NCI-H1436 (cell line): ENCODE measurements at places on chromosomes 1 and 21.
A peak's percentile ranks its signal among the peaks of the same experiment; 100 is the strongest.

GRCh38 chr1:110872745-110873720, at the start of gene CD53:
CD53 (plus strand) TSS chr1:110873148; CDS start chr1:110891409, 18,261 bp downstream.
- no peak for DNase-seq

DNA sequence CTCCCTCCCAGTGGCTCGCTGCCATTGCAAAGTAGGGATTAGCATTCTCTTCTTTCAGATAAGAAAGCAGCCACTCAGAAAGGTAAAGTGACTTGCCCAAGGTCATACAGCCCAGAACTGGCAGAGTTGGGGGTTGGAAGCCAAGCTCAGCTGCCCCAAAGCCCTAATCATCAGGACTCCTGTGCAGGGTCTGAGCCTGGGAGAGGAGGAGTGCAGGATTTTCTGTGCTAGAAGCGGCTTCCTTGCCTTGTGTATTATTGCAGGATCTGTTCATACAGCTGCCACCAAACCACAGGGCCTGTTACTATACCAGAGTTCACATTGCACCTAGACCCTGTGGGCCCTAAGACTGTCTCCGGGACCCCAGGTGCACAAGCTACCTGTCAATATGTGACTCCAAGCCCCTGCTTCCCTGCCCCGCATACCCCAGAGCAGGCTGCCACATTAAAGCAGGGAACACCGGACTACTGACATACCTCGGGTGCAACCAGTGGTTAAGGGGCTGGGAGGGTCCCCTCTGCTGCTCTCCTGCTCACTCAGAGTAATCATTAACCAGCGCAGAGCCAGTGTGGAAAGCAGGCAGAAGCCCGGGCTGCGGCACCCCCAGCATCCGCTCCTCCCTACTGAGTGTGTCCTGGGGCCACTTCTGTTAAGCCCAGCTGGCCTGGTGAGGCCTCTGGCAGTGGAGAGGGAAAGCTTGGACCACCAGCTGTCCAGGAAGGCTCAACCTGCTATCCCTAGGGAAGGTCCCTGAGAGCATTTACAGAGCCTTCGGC, 15.8 kb downstream of the HSPG2 start:
- no peak for DNase-seq

DNA sequence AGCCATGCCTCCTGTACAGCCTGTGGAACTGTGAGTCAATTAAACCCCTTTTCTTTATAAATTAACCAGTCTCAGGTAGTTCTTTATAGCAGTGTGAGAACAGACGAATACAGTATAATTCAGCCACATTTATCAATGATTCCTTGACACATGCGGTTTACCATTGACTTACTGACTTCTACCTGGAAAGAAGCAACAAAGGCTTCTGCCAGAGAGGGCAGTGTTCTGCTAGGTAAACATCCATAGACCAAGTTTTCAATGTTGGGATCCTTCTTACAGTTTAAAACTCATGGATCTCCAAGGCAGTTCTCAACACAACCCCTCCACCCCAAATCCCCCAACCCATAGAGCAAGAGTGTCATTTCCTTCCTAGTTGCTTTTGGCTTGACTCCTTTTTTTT, 150.6 kb downstream of the ZNF648 start:
- DNase-seq = no peak

DNA sequence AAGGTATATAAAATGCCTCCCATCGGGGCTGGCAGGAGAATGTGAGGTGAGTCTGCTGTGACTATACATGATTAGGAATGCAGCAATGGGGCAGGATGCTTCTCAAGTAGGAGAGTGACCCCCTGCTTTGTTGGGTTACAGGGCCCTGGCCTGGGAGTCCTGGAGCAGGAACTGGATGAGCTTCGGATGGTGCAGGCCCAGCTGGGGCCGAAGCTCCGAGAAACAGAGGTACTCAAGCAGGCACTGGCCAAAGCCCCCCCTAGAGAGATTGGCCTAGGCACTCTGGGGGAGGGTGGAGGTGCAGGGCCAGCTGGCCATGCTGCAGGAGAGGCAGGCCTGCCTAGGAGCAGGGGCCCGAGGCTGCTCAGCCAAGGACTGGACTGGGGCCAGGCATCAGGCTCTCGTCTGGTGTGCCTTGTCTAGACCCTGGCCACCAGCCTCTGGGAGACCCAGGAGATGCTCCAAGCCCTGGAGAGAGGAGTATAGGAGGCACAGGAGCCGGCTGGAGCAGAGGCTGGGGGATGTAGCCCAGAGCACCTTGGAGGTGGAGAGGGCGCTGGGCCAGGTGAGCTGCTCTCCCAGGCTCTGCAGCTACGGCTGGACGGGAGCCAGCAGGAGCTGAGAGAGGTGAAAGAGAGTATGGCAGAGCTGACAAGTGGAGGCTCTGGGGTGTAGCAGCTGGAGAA, 32.8 kb upstream of the PKP1 start:
- DNase-seq = no peak

DNA sequence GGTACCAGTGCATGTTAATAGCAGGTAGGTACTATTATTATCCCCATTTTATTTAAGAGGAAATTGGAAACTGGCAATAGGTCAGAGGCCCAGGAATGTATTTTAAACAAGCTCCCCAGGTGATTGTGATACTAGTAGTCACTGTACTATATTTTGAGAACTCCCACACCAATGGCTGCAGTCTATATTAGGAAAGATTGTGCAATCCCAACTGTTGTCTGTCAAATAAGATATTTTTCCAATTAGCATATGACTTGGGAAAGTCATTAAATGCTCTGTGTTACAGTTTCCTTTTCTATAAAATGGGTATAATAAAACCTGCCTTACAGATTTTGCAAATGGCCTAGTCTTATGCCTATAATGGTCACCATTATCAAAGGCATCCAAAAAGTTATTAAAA, 94.2 kb upstream of the DMRTA2 start:
- DNase-seq = no peak

GRCh38 chr1:159913451-159914192, 11.7 kb downstream of the TAGLN2 start:
- no peak for DNase-seq

DNA sequence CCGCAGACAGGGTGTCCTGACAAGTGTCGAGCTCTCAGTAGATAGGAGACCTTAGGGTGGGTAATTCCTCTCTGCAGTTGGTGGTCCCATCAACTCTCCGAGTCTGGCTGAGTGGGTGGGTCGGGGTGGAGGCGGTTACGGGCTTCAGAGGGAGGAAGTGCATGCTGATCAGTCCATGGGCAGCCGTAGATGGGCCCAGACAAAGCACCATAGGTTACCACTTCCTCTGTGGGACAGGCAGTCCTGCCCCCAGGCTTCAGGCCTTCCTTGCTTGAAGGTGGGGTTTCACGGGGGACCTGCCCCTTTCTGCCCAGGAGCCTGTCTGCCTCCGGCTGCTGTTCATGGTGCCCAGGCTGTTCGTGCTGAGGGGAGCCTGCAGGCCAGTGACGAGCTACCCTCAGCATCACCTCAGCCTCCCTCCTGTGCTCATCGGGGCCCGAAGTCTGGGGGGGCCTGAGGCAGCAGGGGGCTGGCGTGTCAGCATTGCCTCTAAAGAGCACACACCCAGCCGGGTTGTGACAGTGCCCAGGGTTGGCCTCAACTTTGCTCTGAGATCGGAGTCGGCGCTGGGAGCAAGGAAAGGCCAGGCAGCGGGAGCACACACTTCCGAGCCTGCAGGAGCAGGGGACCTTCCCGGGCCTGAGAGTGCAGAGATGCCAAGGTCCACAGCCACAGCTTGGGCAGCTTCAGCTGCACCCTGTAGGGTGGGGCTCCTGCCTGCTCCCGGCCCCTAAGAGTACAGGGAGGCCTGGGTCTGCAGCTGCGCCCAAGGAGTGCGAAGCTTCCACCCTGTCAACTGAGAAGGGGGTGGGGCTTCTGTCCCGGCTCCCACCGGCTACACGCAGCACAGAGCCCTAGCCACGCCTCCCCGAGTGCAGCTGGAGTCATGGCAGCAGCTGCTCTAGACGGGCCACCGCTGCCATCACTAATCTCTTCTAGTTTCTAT, 225.4 kb upstream of the NRIP1 start:
- DNase-seq = peak; percentile 69

GRCh38 chr21:43304206-43304605, 122.7 kb downstream of the SIK1 start:
- DNase-seq = no peak

DNA sequence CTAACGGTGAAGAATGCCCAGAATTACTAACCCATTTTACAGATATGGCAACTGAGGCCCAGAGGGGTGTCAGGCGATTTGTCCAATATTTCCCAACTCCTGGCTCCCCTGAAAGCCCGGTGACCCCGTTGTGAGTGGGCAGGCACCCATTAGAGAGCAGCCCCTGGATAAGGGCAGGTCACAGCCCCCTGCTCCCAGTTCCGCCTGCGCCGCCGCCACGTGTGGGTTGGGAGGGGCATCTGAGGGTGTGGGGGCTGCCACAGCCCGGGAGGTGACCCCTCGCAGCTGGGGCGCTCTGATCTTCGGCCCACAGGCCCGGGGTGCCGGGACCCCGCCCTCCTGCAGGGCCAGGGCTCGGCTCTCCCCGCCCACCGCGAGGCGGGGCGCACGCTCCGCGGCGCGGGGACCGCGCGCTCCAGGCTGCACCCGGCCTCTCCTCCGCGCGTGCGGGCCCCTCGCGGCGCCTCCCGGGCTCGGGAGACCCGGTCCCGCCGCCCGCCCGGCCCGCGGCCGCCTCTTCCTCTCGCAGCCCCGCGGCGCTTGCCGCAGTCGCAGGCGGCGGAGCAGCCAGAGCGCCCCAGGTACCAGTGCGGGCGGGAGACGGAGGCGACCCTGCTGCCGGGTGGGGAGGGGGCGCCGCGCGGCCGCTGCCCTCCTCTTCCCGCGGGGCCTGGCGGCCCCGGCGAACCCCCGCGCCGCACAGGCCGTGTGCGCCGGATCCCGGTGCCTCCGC, at the start of gene HTR6:
TSS of gene HTR6 (plus strand) at position 423 of the 733 bp plus-strand sequence. CDS start 879 bp downstream, outside the sequence.
- peak; percentile 34 for DNase-seq

DNA sequence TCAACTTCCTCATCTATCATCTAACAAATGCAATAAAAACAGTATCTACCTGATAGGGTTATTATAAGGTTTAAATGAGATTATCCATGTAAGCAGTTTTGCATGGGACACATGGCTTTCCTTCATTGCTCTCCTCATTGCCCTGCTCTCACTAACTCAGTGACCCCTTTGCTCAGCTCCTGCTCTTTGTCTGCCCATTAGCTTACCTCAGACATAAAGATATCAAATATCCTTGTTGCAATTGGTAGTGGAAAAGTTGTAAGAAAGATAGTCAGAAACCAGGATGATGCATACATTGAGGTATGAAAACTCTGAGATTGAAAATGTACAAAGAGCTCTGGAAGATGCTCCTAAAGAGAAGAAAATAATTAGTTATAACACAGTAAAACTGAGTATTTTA, 89.8 kb downstream of the EVI5 start:
- no peak for DNase-seq

DNA sequence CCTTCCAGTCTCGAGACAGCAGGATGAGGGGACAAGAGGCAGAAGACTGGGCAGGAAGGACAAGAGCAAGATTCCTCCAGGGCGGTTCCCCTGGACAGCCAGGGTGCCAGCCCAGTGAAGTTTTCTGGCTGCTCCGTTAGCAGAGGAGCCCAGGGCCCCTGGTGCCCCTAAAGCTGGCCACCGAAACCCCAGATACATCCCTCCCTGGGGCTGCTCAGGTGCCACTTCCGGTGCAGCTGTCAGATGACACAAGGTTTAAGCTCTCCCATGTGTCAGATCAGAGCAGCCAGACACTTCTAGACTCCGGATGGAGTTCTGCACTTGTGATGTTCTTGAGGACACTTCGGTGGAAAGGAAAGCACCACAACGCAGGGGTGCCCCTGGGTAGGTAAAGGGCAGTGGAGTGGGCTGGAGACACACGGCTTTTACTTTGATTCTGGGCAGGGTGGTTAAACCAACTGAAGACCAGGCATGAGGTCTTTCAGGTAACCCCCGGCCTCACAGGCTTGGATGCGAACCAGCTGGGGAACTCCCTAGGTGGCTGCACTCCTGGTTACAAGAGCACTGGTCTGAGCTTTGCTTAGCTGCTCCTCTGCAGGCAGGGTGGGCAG, 85.7 kb downstream of the ITPKB start:
- DNase-seq = no peak

- DNase-seq = no peak
Measured at GRCh38 chr1:6348511-6349191, 44.9 kb downstream of the ACOT7 start.

- peak; percentile 23 for DNase-seq
Measured at GRCh38 chr1:176559878-176560277, 96.9 kb downstream of the PAPPA2 start.

DNA sequence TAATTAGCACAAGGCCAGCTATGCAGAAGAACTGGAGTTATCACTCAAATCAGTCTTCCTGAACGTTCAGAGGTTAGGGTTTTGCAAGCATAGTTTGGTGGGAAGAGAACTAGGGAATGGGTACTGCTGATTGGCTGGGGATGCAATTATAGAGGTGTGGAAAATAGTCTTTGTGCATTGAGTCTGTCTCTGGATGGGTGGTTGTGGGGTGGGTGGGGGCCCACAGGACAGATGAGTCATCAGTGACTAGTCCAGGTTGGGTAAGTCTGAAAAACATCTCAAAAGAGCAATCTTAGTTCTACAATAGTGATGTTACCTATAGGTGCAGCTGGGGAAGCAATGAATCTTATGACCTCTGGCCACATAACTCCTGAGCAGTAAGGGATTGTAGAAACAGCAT, 89.7 kb upstream of the HMCN1 start:
- DNase-seq = no peak

GRCh38 chr1:83508485-83509151, 490.3 kb downstream of the TTLL7 start:
- DNase-seq = no peak

- no peak for DNase-seq
Measured at GRCh38 chr1:87180682-87181081, 148.0 kb upstream of the LMO4 start.

GRCh38 chr1:31159869-31160611, 79.6 kb downstream of the NKAIN1 start:
- no peak for DNase-seq

DNA sequence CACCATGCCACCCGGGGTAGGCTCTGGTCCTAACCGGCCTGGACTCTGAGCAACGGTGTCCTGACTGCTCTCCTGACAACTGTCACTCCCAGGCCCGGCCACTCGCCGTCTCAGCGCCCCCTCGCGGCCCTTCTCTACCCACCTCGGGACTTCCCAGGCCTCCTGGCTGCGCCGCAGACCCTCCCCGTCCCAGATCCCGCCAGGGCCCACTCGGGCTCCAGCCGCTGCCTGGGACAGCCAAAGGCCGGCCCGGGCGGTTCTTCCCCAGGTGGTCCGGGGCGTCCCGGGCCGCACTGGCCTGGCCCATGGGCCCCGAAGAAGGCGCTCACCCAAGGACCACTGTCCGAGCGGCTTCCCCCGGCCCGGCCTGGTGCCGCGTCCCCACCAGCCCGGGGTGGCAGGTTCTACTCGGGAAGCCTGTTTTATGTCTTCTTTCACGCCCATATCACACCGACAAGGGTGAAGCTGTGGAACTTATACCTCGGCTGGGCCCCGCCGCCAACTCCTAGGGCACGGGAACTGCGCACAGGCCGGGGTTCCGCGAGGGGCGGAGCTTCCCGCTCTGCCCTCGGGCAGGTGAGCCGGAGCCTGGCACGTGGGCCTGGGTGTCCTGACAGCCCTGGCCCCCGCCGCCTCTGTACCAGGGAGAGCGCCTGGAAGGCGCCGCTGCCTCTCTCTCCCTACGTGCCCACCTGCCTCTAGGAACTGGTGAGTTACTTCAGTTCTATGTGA, 138.3 kb downstream of the TTLL7 start:
- DNase-seq = peak; percentile 20
